ENCODE measurements at places on chromosomes 5 and 9. TPM values are rescaled to one million over a fixed set of nuclear protein-coding genes. Genes with fewer than 3 reads are reported as not detected.

Gene DENND1A
- 12.9 TPM for total RNA-seq

Gene LECT2
- total RNA-seq: not detected

Gene TARS1
- total RNA-seq: 419 TPM

Gene IFNA2
- total RNA-seq: not detected

Gene MEIKIN
- not detected for total RNA-seq

Gene EHMT1
- total RNA-seq: 61.8 TPM

Gene RNF183
- total RNA-seq: not detected

Gene GOLM1
- 59.1 TPM for total RNA-seq

Gene RGS3
- total RNA-seq: 51.3 TPM

Gene CDH10
- total RNA-seq: 1.2 TPM

Gene PCDHA4
- 2.4 TPM for total RNA-seq

Gene FAM120A
- total RNA-seq: 77.9 TPM

Gene PCDHB4
- total RNA-seq: 1.7 TPM

Gene LCN1
- not detected for total RNA-seq

Gene TYRP1
- total RNA-seq: not detected

Gene CCNJL
- total RNA-seq: 18.9 TPM
